ENCODE measurements at places on chromosomes 1 and 21.

GRCh38 chr1:234851450-234852438 is 241.8 kb upstream of the IRF2BP2 start:
- no peak for DNase-seq

- no peak for DNase-seq
These were observed 49.9 kb upstream of the GUCA2A start for GRCh38 chr1:42214447-42214871.

- DNase-seq: no peak
These were observed 547.4 kb downstream of the LTN1 start for GRCh38 chr21:28445141-28445830.

DNA sequence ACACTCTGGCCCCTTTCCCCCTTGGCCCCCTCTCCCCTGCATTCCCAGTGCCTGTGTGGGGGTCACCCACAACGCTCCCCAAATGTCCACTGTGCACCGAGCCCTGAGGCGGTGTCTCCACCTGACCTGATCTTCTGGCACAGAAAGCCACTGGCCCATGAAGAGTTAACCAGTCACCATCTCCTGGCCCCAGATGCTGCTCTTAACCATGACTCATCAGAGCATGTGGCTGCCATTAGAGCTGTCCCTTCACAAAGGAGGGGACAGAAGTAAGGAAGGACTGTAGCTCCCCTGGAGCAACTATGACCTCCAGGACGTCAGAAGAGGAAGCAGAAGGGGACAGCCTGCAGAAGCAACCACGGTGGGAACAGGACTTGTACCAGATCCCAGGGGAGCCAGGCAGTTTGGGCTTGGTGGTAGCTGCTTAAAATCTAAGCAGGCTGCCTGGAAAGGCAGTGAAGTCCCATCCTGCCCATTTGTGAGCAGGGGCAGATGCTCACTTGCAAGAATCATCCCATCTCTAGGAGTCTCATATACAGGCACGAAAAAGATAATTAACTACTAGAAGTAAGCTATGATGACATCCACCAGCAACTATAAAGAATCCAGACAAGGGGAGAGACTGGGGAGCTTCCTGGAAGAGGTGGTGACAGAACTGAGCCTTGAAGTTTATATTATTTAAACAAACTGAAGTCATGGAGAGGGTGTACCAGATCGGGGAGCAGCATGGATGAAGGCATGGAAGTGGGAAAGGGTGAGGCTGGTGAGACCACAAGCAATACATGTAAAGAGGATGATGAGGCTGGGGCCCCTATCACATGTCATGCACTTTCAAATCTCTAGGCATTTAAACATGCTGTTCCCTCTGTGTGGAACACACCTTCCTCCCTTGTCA is 1.1 kb upstream of the TTC39A start:
- no peak for DNase-seq

DNA sequence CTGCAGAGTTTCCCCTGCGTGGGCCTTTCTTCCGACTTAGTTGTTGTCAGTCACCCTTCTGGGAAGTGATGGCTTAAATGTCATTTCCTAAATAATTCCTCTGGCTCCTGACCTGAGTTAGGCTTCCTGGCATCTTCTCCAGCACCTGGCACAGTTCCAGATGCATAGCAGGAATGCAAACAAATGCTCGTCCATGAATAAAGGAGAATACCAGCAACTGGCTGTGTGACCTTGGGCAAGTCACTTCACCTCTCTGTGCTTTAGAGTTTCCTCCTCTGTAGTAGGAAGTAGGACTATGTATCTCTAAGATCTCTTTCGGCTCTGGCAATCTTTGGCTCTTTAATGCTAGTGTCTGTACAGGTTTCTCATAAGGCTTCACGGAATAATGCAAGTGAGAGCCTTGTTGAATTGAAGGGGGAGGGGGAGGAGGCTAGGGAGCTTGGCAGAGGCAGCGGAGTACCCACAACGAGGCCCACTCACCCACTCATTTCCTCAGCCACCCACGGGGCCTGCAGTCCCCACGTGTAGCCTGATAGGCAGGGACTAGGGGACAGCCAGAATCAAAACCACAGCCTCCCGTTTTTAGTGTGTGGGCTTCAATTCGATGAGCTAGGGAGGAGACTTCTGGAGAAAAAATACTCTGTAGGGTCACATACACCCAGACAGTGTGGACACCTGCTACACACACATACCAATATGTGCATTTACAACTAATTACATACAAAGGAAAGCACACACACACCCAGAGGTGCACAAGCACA is 48.1 kb downstream of the TENT5C start:
- no peak for DNase-seq

DNA sequence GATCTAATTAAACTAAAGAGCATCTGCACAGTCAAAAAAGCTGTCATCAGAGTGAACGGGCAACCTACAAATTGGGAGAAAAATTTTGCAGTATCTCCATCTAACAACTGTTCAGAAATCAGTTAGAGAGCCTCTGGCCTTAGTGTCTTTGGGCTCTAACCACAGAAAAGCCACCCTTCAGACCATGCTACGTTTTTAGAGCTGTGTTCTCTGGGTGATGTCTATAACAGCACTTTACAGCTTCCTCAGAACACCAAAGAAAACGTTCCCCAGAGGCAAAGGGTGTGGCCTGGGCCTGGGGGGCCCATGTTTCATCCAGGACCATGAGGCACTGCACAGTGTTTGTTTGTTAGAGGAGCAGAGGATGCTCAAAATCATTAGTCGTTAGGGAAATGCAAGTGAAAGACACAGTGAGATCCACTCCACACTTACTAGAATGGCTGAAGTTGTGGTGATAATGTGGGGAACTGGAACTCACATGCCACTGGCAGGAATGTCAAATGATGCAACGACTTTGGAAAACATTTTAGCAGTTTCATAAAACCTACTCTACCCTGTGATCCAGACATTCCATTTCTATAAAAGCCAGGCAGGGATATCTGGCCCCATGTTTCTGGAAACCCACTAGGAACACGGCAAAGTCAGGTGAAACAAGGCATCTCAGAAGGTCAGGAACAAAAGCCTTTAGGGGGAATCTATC is 250.4 kb upstream of the HOOK1 start:
- no peak for DNase-seq

- DNase-seq: no peak
These were observed 58.7 kb upstream of the APOBEC4 start for GRCh38 chr1:183711741-183712361.

- no peak for DNase-seq
These were observed 14.8 kb downstream of the HEATR1 start for GRCh38 chr1:236589531-236589930.

GRCh38 chr1:2611031-2611501 is 21.8 kb downstream of the MMEL1 start:
- DNase-seq: no peak

DNA sequence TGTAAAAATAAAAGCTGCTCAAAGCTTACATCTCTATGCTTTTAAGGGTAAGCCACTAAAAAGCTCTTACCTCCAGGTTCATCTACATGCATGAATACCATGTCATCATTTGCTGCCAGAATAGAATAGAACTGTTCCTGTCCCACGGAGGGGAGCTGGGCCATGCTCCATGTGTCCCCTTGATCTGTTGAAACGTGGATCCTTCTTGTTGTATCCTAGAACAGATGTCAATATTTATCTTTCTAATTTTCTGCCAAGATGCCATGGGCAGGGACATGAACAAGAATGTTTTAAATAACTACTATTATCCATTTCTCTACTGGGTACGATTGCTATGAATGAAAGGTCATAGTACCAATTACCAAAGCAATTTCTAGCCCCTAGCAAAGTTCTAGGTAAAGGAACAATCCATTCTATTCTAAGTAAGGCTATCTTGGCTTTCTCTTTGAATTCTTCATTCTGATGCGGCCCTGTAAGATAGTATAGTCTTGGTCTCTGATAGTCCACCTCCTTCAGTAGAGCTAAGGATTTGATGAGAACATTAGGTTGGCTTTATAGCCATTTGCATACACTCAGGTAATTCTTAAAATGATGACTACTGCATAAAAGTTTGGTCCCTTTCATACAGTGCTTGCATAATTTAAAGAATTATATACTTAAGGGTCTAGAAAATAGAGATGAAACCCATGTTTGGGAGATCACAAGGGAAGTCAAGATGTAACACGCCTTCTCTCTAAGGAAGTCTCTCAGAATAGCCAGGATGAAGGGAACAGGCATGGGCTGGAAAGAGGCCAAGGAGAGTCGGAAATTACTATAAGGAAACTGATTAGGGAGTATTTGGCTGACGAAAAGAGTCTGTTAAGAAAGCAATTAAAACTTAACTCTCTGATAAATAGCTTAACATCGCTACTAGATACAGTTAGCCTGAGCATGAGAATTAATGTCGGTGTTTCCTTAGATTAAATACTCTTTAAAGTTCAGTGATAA is 35.4 kb upstream of the MYBPHL start:
- DNase-seq: no peak

GRCh38 chr1:32014199-32014947 is 705 bp downstream of the KHDRBS1 start:
- no peak for DNase-seq

GRCh38 chr1:208209286-208209685 is 34.9 kb downstream of the PLXNA2 start:
- DNase-seq: no peak

- no peak for DNase-seq
These were observed 25.5 kb upstream of the PSMG1 start for GRCh38 chr21:39208624-39209333.

- DNase-seq: no peak
These were observed 295.9 kb downstream of the RGS7 start for GRCh38 chr1:241061062-241061461.

DNA sequence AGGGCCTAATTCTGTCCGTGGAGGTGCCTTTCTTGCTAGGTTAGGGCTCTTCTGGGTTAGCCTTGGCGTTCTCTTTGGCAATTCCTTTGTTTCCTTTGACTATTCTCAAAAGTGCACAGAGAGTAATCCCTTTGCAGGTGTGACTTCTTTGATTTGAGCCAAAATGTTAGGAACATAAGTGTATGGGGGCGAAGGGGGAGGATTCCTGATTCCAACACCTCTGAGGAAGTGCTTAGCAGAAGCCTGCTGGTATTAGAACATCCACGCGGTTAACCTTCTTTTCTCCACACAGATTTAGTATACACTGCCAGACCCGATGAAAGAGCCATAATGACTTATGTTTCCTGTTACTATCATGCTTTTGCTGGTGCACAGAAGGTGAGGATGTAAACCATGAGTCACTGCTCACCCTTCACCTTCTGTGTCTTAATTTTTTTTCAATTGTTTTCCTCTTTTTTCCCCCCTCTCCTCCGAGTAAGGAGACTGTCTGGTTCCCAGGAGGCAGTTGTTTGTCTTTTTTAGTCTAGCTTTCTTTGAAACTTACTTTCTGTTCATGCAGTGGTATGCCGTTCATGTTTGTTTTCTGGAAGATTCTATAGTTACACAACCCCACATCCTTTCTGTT is 48.0 kb downstream of the ACTN2 start:
- no peak for DNase-seq

GRCh38 chr1:230643908-230644307 is 1.6 kb downstream of the COG2 start:
- no peak for DNase-seq

- no peak for DNase-seq
These were observed 174.2 kb upstream of the NFIA start for GRCh38 chr1:60908159-60908558.

DNA sequence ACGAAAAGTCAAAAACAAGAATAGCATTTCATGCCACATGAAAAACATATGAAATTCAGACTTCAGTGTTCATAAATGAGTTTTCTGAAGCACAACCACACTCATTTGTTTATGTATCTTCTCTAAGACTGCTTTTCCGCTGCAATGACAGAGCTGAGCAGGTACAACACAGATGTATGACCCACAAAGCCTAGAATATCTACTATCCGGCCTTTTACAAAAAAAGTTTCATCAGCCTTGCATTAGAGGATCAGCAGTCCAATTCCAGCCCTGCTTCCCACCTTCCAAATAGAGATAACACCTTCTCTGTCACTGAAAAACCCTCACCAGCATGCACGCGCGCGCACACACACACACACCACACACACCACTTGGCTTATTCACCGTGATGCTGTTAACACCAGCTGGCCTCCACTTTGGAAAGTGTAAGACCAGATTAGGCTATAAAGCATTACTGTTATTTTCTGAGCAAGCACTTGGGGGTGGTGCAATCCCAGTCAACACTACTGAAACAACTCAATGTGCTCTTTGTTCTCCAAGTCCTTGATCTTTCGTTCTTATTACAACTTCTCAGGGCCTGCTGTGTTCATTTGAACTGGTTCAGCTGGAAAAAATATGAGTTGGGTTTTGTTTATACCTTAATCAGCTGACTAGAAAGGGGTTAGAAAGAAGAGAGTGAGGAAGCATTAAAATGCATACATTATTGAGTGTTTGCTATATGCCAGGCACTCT is 90.0 kb downstream of the GLUL start:
- DNase-seq: no peak

GRCh38 chr1:39061951-39062350 is 35.8 kb downstream of the NDUFS5 start:
- DNase-seq: no peak

DNA sequence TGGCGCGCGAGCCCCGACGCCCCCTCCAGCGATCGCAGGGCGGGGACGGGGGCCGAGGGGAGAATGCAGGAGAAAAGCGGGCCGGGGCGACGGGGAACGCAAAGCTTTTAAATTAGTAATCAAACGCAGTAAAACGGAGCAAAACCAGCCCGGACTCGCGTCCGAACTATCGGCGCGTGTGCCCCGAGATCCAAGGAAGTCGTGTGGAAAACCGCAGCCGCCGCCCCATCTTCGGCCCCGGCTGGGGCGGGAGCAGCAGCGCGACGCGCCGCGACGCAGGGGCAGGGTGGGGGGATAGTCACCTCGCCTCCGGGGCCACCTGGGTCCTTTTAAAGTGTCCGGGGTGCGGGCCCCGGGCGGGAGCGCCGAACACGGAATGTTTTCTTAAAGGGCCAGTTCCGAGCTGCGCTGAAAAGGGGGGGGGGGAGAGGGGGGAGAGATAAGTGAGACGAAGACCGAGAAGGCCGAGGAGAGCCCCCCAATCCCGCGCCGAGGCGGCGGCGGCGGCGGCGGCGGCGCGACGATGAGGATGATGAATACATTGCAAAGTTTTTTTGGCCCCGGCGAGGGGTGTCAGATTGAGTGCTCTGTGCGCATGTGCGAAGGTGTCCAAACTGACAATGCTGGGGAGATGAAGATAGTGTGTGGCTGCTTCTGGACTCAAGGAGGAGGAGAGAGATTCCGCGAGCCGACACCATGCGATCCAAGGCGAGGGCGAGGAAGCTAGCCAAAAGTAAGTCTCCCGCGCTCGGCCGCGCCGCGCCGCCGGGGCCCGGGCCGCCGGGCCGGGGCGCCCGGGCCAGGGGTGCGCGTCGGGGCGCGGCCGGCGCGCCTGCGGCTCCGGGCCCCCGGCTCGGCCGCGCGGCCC is at the start of gene PRDM16:
PRDM16 (plus strand) TSS at position 640 of the 868 bp plus-strand sequence; CDS start at position 697, 57 bp downstream.
- DNase-seq: no peak

- no peak for DNase-seq
These were observed 27.8 kb downstream of the FAM20B start for GRCh38 chr1:179053486-179053885.

- DNase-seq: no peak
These were observed 17.9 kb upstream of the CENPF start for GRCh38 chr1:214584805-214585766.

GRCh38 chr1:228736844-228737445 is 1.7 kb downstream of the RHOU start:
- no peak for DNase-seq

GRCh38 chr1:231286603-231287002 is 45.6 kb downstream of the GNPAT start:
- DNase-seq: no peak
